ENCODE measurements at places on chromosomes 11 and 22. TPM values are rescaled to one million over a fixed set of nuclear protein-coding genes. Genes with fewer than 3 reads are reported as not detected.

Gene GGT5
- total RNA-seq, result 4.3 TPM

Gene HBB
- total RNA-seq, result 325 TPM

Gene NXPE4
- not detected for total RNA-seq

Gene SLCO2B1
- 14.2 TPM for total RNA-seq

Gene SCGB2A2
- not detected for total RNA-seq

Gene THAP7
- 18.8 TPM for total RNA-seq

Gene ADAMTS15
- total RNA-seq, result 49.4 TPM

Gene ZNF280B
- total RNA-seq, result 1.1 TPM
